ENCODE measurements at places on chromosomes 1 and 21. TPM values are rescaled to one million over a fixed set of nuclear protein-coding genes. Genes with fewer than 3 reads are reported as not detected.
A peak's percentile ranks its signal among the peaks of the same experiment; 100 is the strongest.

ACTL8 gene
- polyA plus RNA-seq: not detected

GRCh38 chr1:235391874-235392273 is 24.6 kb downstream of the TBCE start:
- no peaks in the 10 kb centered on the region for H3K36me3 ChIP-seq
- no peaks in the 10 kb centered on the region for H3K27me3 ChIP-seq

DNA sequence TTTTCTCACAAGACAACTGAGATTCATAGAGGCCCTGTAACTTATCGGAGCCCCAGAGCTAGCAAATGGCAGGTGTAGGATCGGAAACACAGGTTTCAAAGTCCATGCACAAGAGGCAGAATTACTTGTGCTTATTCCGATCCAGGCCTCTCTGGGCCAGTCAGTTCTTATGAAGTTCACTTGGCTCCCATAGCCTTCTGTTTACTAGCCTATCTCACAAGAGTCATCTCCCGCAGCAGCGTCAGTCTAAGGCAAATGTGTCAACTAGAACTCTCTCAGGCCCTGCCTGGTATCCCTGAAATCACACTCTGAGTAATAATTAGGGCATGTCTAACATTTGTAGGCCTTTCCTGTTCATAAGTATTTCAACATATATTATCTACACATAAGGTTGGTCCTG is 43.3 kb downstream of the PHC2 start:
- H3K36me3 ChIP-seq: no peaks in the 10 kb centered on the region
- no peak overlapping the region for H3K4me3 ChIP-seq
- peak overlapping the region; percentile 80 for H3K27ac ChIP-seq
- DNase-seq: peak; percentile 96

USP21 gene
- polyA plus RNA-seq: 16.0 TPM

DNA sequence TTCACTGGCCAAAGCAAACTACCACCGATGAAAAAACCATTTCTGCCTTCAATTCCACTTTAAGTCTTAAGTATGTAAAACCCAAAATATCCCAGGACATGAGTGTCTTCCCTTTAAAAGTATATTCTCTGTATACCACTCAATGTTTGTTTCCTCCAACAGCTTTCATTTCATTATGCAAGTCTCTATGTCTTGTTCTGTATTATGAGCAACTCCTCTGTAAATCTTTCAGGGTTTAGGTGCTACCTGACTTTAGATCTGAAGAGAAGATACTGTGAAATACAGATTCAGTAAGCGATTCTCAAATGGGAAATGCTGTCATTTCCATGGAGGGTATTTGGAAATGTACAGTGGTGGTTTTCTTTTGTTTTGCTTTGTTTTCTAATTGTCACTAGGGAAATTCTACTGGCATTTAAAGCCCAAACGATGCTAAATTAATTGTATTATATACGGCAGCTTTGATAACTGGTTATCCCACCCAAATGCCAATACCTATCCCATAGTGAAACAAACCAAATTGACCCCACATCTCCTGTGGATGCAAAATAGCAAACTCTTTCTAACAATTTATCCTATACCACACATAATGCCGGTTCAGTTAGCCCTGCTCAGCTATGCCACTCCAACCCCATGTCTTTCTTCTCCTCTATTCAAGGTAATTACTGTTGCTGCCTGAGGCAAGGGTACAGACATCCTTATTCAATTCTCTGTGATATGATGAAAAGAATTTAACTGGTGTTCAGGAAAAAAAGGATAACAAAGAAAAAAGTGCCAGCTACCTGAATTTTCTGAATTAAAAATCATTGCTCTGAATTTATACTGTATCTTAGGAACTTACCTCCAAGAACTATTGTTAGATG is 182.8 kb downstream of the EIF4G3 start:
- H3K36me3 ChIP-seq: no peaks in the 10 kb centered on the region
- no peak overlapping the region for H3K27ac ChIP-seq
- peaks cover 16% of the 10 kb centered on the region for H3K4me1 ChIP-seq
- H3K4me3 ChIP-seq: no peak overlapping the region

ZSWIM5 gene
- polyA plus RNA-seq: 0.08 TPM

GRCh38 chr1:200107004-200107470 is 79.5 kb downstream of the NR5A2 start:
- no peak for DNase-seq
- no peaks in the 10 kb centered on the region for H3K27me3 ChIP-seq
- H3K4me3 ChIP-seq: no peak overlapping the region
- no peaks in the 10 kb centered on the region for H3K4me1 ChIP-seq
- no peak overlapping the region for H3K27ac ChIP-seq

TCHHL1 gene
- polyA plus RNA-seq: not detected

CORT gene
- polyA plus RNA-seq: 0.33 TPM

DNA sequence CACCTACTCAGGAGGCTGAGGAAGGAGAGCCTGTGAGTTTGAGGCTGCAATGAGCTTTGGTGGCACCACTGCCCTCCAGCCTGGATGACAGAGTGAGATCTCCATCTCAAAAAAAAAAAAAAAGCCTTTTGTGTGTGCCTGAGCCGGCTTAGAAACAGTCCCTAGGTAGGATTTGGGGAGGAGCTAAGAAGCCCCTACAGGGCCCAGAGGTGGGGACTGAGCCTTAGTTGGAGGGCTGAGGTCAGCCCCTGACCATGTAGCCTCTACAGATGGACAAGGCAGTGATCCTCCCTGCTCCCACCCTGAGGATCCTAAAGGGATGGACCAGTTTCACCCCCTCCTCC is 2.5 kb downstream of the ADAMTSL4 start:
- peak; percentile 30 for DNase-seq
- H3K36me3 ChIP-seq: 0 out of 2 replicates have a peak, but pooled peaks cover 3% of the 10 kb centered on the region
- H3K27me3 ChIP-seq: no peaks in the 10 kb centered on the region
- H3K4me3 ChIP-seq: no peak overlapping the region
- peaks cover 29% of the 10 kb centered on the region for H3K4me1 ChIP-seq

- H3K27me3 ChIP-seq: no peaks in the 10 kb centered on the region
- peaks cover 3% of the 10 kb centered on the region for H3K36me3 ChIP-seq
- peak overlapping the region; percentile 74 for H3K4me3 ChIP-seq
- H3K4me1 ChIP-seq: no peaks in the 10 kb centered on the region
- H3K27ac ChIP-seq: peak overlapping the region; percentile 77
These were observed 1.5 kb upstream of the TMEM200B start for GRCh38 chr1:29125237-29125641.

LIN28A gene
- polyA plus RNA-seq: 0.14 TPM

ARHGEF16 gene
- polyA plus RNA-seq: not detected

HSD3B2 gene
- polyA plus RNA-seq: not detected

DNASE2B gene
- not detected for polyA plus RNA-seq

- H3K27ac ChIP-seq: no peak overlapping the region
- no peak overlapping the region for H3K4me3 ChIP-seq
- no peaks in the 10 kb centered on the region for H3K36me3 ChIP-seq
- no peaks in the 10 kb centered on the region for H3K27me3 ChIP-seq
These were observed 243.2 kb upstream of the NR5A2 start for GRCh38 chr1:199784138-199784895.

- peak overlapping the region; percentile 17 for H3K27ac ChIP-seq
- H3K4me3 ChIP-seq: no peak overlapping the region
- H3K27me3 ChIP-seq: no peaks in the 10 kb centered on the region
These were observed 28.0 kb upstream of the PLEKHG5 start for GRCh38 chr1:6519491-6519934.

DNA sequence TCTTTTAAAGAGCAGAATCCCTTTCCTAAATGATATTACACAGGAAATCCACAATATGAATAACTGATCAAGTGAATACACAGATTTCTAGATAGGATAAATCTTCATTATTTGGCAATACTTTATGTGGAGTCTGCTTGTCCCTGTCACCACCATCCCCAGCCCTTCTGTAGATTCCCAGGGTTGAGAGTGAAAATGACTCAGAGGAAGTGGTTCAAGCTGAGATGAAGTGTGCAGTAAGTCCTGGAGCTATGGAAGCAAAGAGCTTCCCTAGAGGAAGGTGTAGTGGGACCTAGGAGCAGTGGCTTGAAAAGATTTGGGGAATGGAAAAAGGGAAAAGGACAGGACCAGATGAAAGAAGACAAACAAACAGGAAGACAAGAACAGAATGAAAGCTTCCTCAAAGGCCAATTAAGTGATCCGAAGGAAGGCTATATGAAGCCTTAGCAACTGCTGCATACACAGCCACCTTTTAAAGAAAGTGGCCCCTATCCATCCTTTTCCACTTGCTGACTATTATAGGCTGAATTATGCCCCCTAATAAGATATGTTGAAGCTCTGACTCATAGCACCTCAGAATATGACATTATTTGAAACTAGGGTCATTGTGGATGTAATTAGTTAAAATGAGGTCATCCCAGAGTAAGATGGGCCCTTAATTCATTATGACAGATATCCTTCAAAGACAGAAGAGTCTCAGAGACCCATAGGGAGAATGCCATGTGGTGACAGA is 96.5 kb upstream of the CAMK1G start:
- H3K27me3 ChIP-seq: no peaks in the 10 kb centered on the region
- H3K4me3 ChIP-seq: no peak overlapping the region
- H3K27ac ChIP-seq: no peak overlapping the region
- peak; percentile 37 for DNase-seq

UQCRHL gene
- 0.60 TPM for polyA plus RNA-seq

HRNR gene
- polyA plus RNA-seq: not detected

TLCD4 gene
- 0.08 TPM for polyA plus RNA-seq

ANKRD35 gene
- polyA plus RNA-seq: 3.4 TPM

CA14 gene
- polyA plus RNA-seq: not detected

- H3K27me3 ChIP-seq: no peaks in the 10 kb centered on the region
- H3K4me1 ChIP-seq: peaks cover 65% of the 10 kb centered on the region
- H3K36me3 ChIP-seq: peaks cover 16% of the 10 kb centered on the region
- no peak for DNase-seq
- peak overlapping the region; percentile 37 for H3K4me3 ChIP-seq
- peak overlapping the region; percentile 100 for H3K27ac ChIP-seq
These were observed 987 bp downstream of the DYNLT4 start for GRCh38 chr1:44806025-44806703.

- DNase-seq: peak; percentile 62
- no peaks in the 10 kb centered on the region for H3K27me3 ChIP-seq
- no peak overlapping the region for H3K27ac ChIP-seq
- H3K4me3 ChIP-seq: peak overlapping the region; percentile 82
These were observed 706 bp downstream of the C21orf91 start for GRCh38 chr21:17818186-17819113.

GRCh38 chr1:185775501-185775900 is 41.3 kb downstream of the HMCN1 start:
- H3K4me3 ChIP-seq: no peak overlapping the region
- H3K27ac ChIP-seq: no peak overlapping the region
- DNase-seq: no peak
- H3K27me3 ChIP-seq: no peaks in the 10 kb centered on the region
- no peaks in the 10 kb centered on the region for H3K36me3 ChIP-seq

DNA sequence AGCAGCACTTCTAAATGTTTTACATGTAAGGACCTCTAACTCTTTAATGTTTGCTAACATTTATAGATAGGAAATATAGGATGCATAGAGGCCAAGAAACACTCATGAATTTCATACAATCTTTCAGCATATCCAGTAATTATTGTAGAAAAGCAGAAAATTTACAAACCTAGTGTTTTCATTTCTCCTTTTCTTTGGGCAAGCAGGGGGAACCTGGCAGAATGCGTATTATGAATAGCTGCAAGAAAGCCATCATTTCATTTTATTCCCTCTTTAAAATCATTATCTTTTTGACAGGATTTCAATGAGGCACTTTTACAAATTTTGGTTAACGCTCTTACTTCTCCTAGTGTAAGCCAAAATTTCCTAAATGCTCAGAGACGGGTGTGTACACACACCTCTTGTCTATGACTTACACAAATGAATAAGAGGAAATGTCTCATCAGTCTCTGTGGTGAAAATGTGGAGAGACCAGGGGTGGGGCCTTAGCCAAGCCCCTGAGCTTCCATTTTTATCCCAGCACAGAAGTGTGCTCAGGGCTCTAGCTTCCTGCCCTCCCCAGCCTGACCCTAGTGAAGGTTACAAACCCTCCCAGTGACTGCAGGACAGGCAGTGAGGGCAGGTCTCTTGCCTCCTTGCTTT is 91.6 kb downstream of the LRRC8C start:
- H3K27ac ChIP-seq: peak overlapping the region; percentile 90
- DNase-seq: peak; percentile 80
- H3K4me1 ChIP-seq: peaks cover 49% of the 10 kb centered on the region
- H3K4me3 ChIP-seq: peak overlapping the region; percentile 36

TUFT1 gene
- 20.5 TPM for polyA plus RNA-seq

SLC45A1 gene
- polyA plus RNA-seq: 3.3 TPM

DNA sequence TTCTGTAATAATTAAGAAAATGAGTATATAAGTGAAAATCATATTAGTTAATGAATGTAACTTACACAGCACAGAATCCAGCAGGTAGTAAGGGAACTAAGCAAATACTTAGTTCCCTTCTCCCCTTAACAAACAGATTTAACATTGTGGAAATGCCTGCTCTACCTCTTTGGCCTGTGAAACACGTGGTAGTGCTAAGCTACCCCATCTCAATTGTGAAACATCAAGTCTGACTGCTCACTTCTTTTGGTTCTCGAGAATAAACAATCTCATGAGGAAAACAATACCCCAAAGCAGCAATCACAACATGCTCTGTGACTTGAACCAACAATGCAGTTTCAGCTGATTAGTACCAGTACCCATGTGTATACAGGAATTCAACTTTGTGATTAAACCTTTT is 4.7 kb downstream of the MYSM1 start:
- H3K4me1 ChIP-seq: peaks cover 12% of the 10 kb centered on the region
- no peak overlapping the region for H3K4me3 ChIP-seq
- no peak for DNase-seq
- no peaks in the 10 kb centered on the region for H3K27me3 ChIP-seq

SPOCD1 gene
- 27.9 TPM for polyA plus RNA-seq

OR2T35 gene
- not detected for polyA plus RNA-seq

NR5A2 gene
- not detected for polyA plus RNA-seq

- peak overlapping the region; percentile 85 for H3K4me3 ChIP-seq
- no peak overlapping the region for H3K27ac ChIP-seq
- peaks cover 8% of the 10 kb centered on the region for H3K4me1 ChIP-seq
- no peaks in the 10 kb centered on the region for H3K36me3 ChIP-seq
These were observed 553 bp downstream of the TTF2 start for GRCh38 chr1:117060441-117061317.

DNA sequence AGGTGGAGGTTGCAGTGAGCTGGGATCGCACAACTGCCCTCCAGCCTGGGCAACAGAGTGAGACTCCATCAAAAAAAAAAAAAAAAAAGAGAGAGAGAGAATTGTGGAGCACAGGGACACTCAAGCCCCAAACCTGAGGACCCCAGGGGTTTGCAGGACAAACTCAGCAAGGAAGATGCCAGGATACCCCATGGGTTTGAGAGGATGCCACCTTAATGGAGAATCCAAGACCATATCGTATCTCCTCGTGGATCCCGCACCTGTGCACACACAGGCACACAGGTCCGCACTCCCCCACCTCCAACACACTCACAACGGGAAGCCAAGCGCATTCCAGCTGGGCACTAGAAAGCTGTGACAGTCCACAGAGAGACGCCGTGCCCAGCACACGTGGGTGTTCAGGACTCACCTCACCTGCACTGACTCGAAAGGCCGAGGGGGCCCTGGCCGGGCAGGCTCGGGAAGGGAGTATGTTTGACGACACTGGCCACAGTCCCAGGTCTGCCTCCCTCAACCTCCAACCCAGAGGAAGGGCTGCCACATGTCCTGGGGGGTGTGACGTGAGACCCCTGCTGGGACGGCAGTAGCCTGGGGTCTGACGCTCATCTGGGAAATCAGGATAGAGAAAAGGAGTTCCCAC is 11.1 kb downstream of the CHD5 start:
- H3K36me3 ChIP-seq: no peaks in the 10 kb centered on the region
- no peak overlapping the region for H3K4me3 ChIP-seq
- H3K27me3 ChIP-seq: peaks cover 7% of the 10 kb centered on the region

- DNase-seq: no peak
- H3K27ac ChIP-seq: no peak overlapping the region
- no peak overlapping the region for H3K4me3 ChIP-seq
- H3K4me1 ChIP-seq: peaks cover 5% of the 10 kb centered on the region
These were observed 347.2 kb upstream of the ADAMTS5 start for GRCh38 chr21:27314131-27314530.

VASH2 gene
- polyA plus RNA-seq: 0.19 TPM

COL16A1 gene
- polyA plus RNA-seq: 68.7 TPM

- peak overlapping the region; percentile 35 for H3K4me3 ChIP-seq
- peak overlapping the region; percentile 90 for H3K27ac ChIP-seq
- no peaks in the 10 kb centered on the region for H3K27me3 ChIP-seq
These were observed 7.7 kb upstream of the CDC42 start for GRCh38 chr1:22044690-22045420.

SLC26A9 gene
- not detected for polyA plus RNA-seq

Data from GM23248 (cell line).